ENCODE measurements at places on chromosomes 7 and 10.

- DNase-seq, result no peak
Observed at GRCh38 chr7:143504937-143505297, 27.2 kb downstream of the TAS2R41 start.

- no peak for DNase-seq
Observed at GRCh38 chr10:46294641-46295220, 7.9 kb downstream of the ANTXRL start.

DNA sequence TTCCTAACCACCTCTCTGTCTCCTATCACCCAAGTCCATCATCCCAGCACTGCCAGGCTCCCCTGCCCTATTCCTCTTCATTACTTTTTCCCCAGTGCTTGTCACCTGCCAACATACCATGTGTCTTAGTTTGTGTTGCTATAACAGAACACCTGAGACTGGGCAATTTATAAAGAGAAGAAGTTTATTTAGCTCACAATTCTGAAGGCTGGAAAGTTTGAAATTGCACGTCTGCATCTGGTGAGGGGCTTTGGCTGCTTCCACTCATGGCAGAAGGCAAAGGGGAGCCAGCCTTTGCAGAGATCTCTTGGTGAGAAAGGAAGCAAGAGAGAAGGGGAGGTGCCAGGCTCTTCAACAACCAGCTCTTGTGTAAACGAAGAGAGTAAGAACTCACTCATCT lies 47.3 kb downstream of the DRGX start:
- no peak for DNase-seq

DNA sequence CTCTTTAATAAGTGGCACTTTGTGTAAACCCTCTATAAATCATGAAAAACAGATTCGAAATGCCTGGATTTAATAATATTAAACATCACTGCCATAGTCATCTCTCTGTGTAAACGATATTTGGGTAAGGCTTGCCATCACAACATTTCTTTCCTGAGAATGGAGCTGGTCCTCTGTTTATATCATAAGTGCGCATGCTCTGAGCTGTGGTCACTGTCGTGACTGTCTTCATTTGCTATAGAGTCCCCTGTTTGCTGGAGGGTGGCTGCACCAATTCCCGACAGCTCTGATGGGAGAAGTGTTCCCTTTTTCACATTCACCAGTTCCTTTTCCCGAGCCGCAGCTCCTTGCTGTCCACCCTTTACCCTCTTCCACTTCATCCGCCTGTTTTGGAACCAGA lies 50.4 kb upstream of the AGMO start:
- no peak for DNase-seq

- no peak for DNase-seq
Observed at GRCh38 chr7:85285527-85285926, 98.7 kb upstream of the SEMA3D start.

GRCh38 chr10:73338801-73339368 lies 19.8 kb downstream of the CFAP70 start:
- DNase-seq, result no peak

GRCh38 chr10:86180861-86181260 lies 185.7 kb downstream of the GRID1 start:
- DNase-seq, result no peak

DNA sequence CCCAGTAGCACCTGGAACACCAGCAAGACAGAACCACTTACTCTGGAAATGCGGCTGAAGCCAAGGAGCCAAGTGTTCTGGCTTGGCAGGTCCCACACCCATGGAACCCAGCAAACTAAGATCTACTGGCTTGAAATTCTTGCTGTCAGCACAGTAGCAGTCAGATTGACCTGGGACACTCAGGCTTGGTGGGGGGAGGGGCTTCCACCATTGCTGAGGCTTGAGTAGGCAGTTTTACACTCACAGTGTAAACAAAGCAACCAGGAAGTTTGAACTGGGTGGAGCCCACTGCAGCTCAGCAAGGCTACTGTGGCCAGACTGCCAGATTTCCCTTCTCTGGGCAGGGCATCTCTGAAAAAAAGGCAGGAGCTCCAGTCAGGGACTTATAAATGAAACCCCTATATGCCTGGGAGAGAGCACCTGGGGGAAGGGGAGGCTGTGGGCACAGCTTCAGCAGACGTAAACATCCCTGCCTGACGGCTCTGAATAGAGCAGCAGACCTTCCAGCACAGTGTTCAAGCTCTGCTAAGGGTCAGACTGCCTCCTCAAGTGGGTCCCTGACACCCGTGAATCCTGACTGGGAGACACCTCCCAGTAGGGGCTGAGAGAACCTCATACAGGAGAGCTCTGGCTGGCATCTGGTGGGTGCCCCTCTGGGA lies 121.2 kb downstream of the MTERF1 start:
- no peak for DNase-seq

GRCh38 chr7:29377718-29378117 lies 183.1 kb downstream of the CHN2 start:
- DNase-seq, result no peak

- no peak for DNase-seq
Observed at GRCh38 chr10:114024876-114025610, 18.6 kb upstream of the ADRB1 start.

GRCh38 chr7:126657599-126658358 lies 595.0 kb downstream of the GRM8 start:
- no peak for DNase-seq

- no peak for DNase-seq
Observed at GRCh38 chr10:78913219-78914059, 155.3 kb upstream of the ZMIZ1 start.

GRCh38 chr7:156993925-156994235 lies 16.6 kb downstream of the MNX1 start:
- DNase-seq, result no peak

DNA sequence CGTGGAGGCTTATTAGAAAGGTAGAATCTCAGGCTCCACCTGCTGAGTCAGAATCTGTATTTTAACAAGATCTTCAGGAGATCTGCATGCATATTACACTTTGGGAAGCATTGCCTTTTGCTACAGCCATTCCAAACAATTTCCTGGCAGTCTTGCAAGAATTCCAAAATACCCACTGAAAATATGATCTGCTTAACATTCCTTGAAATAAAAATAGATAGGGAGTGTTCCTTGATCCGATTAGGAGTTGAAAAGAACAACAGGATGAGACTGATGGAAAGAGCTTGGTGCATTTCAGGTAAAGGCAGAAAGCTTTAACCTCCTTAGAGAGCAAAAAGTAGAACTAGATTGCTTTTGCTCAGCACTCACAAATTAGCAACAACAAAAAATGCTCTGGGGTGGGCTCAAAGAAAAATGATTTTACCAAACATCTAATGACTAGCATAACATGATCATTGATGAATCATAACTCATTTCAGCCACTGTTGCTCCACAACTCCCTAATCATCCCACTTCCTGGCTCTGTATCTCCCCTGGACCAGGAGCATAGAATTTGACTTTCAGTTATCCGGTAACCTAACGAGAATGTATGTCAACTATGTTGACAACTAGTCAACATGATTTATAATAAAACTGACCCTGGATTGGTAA lies 115.2 kb downstream of the RNLS start:
- DNase-seq, result no peak

- peak; percentile 28 for DNase-seq
Observed at GRCh38 chr10:28179006-28179742, 123.7 kb downstream of the MPP7 start.

DNA sequence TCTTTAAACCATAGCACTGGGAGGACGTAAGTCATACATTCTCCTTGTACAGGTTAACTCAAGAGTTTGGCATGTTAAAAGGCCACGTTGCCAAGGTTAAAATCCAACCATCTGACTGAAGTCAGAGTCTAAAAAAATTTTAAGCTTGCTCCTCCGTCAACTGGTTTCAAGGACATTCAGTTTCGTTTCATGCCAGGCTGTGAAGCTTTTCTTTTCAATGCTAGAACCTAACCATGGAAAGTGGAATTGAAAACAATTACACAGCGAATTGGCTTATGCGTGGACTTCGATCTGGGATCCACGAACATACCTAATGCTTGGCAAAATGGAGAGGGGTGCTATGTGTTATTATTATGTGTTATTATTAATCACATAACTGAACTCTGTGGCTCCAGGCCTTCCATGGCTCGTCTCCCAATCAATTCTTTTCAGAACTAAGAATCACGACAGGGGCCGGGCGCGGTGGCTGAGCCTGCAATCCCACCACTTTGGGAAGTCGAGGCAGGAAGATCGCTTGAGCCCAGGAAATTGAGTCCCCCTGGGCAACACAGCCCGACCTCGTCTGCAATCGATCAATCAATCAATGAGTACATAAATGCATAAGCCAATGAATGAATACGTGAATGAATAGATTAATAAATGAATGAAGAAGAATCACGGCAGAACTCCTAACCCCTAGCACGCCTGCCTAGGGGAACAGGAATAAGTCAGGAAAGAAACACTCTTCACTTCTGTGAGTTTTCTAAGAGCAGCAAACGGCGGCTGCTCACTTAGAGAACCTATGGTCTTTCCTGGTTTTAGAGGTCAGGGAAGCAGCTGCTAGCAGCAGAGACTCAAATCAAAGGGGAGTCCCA lies 733 bp upstream of the ARL5B start:
- DNase-seq, result no peak

GRCh38 chr10:45246522-45246921 lies 68.9 kb downstream of the OR13A1 start:
- no peak for DNase-seq

DNA sequence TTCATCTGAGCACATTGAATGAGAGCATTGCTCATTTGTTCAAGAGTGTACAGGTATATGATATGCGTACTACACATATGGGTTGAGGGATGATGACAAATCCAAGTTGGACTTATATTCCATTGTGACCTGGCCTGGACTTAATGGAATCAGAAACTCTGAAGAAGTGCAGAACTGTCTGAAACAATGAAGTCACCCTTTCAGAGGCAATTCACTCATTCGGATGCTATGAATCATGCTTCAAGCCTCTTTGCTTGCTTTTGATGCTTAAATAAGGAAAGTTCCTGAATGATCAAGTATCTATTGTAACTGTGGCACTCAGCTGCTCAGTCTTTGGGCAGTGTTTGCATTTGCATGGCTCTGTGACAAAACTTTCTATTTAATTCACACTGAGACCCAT lies 93.4 kb downstream of the ZNF365 start:
- no peak for DNase-seq

DNA sequence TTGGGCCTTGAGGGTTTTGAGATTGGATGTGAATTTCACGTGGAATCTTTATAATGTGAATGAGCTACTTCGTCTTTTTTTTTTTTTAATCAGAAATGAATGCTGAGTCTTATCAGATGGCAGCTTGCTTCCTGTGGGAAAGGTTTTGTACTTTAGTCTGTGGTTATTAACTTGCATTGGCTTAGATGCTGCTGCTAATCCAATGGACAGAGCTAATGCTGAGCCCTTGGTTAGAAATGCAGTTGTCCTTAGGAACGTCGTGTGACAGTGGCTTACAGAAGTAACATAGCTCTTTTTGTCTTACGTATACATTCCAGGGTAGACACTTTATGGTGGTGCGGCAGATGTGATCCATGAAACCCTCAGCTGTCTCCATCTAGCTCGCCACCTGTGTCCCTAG lies 32.8 kb downstream of the ADCY1 start:
- DNase-seq, result no peak

- DNase-seq, result no peak
Observed at GRCh38 chr7:46454816-46455215, 533.7 kb upstream of the IGFBP3 start.

DNA sequence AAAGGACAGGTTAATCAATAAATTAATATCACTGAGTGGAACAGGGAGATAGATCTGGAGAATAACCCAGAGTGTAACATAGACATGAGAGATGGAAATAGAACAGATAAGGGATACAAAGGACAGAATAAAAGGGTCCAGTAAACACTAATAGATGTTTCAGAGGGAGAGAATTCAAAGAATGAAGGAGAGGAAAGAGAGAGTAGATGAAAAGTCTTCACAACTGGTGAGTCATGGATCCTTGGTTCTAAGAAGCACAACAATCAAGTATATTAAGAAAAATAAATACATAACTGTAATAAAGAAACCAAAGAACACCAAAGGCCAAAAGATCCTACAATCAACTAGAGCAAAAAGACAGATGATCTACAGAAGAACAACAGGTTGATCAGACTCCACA lies 66.3 kb downstream of the BEND7 start:
- peak; percentile 23 for DNase-seq

DNA sequence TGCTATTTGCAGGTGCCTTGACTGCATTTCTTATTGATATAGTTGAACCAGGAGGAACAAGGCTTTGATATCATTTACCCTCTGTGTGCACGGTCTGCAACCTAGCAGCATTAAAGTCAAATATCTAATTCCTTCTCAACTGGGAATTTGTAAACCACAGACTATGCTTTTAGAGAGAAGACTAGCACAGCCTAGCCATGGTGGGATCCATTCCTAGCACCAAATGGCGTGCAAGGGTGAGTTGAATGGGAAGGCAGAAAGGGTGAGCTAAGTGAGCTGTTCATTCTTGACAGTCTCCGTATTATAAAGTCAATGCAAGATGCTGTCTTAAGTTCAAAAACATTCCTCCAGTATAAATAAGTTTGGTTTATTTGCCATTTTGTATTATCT lies 2.9 kb downstream of the ZNF365 start:
- DNase-seq, result no peak

- DNase-seq, result no peak
Observed at GRCh38 chr10:23342213-23342884, 2.2 kb downstream of the C10orf67 start.

- no peak for DNase-seq
Observed at GRCh38 chr10:129972966-129973673, 9.0 kb upstream of the EBF3 start.

- no peak for DNase-seq
Observed at GRCh38 chr7:139205843-139206242, 25.2 kb upstream of the UBN2 start.

DNA sequence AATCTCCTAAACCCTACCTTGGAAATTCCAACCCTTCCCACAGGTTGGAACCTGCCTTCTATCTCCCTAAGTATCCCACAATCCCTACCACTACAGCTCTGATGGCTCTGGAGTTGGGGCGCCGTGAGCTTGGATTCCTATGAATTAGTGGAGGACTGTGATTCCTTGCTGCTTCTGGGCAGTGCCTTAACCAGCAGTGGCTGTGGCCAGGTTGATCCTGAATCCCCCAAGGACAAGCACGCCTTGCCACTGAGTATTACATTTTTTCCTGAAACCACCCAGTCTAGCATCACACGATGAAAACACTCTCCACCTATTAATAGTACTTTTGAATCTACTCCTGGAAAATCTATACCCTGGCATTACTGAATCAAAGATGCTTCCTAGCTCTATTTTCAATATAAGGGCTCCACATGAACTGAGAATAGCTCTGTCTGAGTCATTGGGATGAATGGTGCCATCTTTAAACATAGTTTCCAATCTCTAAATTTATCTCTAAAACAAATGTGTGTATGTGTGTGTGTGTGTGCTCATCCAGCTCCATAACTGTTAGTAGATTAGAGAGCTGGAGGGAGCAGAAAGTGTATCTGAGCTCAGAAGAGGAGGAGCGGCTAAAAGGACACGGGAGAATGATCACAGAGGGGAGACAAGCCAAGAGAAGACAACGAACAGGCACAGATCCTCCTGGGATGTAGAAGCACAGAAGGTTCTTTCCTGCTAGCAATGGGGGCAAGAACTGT lies 11.9 kb upstream of the INPP5F start:
- no peak for DNase-seq

DNA sequence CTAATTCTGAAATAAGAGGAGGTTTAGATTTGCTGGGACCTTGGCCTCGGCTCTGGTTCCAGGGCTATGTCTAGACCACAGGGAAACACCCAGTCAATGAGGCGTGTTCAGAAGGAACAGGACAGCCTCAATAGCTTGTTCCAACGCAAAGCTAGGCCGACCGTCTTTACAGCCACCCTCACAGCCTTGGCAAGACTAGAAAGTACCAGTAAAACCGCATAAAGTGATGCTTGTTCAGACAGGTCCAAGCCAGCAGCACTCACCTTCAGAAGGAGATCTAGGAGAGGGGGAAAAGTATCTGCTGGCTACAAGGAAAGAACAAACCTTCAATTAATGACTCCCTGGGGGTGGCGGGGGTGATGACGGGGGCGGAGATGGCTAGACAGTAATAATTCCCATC lies 50.1 kb upstream of the LMTK2 start:
- no peak for DNase-seq
